ENCODE measurements at places on chromosomes 11 and 22.

DNA sequence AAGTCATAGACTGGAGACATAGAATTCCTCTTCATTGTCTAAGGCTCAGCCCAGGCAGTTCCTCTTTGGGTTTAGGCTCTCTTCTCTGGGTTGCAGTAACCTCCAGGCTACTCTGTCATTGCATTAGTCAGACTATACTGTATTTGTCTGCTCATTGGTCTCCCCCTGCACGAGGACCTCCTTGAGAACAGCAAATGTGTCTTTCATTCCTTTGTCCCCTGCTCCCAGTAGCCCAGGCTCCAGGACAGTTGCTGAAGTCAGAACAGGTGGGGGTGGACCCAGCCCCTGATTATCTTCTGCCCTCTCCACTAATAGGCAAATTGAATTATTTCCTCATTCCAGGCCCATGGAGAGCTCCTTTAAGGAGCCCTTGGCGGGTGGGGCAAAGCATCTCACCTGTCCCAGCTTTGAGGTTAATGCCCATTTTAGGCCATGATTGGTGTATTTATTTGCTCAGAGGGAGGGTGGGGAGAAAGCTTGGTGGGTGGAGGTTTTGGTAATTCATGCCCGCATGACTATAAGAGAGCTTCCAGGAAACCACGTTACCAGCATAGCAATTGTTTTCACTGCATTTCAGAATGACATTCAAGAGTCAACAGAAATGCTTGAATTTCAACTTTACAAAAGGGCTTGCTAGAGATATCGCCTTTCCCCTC lies 40.9 kb downstream of the NAV2 start:
- DNase-seq: peak; percentile 27

GRCh38 chr22:31344578-31345330 lies 1.4 kb downstream of the PATZ1 start:
- peak; percentile 53 for DNase-seq

GRCh38 chr11:79249295-79249993 lies 191.4 kb downstream of the TENM4 start:
- DNase-seq: peak; percentile 64

DNA sequence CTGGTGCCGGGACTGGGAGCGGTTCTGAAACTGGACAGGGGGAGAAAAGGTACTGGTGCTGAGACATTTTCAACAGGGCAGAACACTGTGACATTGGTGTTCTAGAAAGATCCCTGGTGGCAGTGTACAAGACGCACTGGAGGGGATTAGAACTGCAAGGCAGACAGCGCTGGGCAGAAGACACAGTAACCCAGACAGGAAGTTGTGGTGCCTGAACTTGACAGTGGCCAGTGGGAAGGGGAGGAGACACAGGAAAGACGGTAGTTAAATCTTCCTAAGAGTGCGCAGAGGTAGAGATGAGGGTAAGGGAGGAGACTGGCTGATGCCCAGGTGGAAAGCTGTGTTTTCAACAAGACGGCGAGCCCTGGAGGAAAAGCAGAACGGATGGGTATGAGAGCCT lies 24.5 kb downstream of the FAM227A start:
- no peak for DNase-seq

DNA sequence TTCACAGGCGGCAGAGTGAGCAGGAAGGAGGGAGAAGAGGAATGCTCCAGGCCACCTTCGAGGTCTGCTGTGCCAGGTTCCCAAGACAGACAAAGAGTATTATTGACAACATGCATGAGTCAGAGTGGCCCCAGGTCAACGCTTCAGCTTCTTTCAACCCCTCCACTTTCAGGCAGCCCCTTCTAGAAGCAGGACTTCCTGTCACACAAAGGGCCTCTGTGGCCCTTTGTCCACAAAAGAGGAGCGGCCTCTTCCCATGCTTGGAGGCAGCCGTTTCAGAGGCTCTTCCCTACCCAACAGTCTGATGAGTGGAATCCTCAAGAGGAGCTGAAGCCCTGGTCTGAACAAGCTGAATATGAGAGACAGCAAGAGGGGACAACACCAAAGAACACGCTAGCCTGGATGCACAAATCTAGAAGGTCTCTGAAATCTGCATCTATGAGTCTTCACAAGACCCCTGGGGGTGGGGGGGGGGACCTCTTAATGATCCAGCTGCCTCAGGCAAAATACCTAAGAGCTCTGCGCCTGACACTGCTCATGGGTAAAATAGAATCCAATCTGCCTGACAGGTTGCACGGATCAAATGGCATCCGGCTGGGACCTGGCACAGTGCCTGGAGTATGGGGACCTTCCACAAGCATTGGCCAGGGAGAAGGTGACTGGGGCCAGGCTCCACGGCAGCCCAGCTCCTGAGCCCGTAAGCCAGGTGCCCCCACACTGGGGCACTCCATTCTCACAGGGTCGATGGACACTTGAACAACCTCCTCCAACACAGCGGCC lies 67.5 kb downstream of the PACSIN2 start:
- DNase-seq: peak; percentile 45

GRCh38 chr11:114876234-114876633 lies 197.9 kb downstream of the NXPE2 start:
- DNase-seq: no peak
